Central memory CD8-positive, alpha-beta T cell (primary cell): ENCODE measurements at places on chromosomes 16 and 17.

DNA sequence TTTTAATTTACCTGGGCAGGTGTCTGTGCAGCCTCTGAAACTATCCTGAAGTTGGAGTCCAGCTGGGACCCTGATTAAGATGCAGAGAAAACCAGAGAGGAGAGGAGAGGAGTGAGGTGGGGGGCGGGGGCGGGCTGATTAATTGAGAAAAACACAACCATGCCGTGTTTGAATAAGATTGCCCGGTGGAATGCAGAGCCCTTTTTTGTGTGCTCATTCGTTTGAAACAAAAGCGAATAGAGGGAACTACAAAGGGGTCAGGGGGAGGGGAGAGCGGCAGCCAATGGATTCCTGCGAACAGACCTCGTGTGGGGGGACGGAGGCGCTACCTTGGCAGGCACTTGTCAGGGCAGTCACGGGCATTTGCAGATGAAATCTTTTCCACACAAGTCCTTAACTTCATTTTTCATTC is 355.8 kb downstream of the SOX9 start:
- no peaks in the 10 kb centered on the region for H3K36me3 ChIP-seq
- no peaks in the 10 kb centered on the region for H3K4me1 ChIP-seq
- no peak overlapping the region for H3K4me3 ChIP-seq
- DNase-seq = no peak

GRCh38 chr16:11410376-11411058 is 65.3 kb downstream of the RMI2 start:
- H3K27me3 ChIP-seq = no peaks in the 10 kb centered on the region
- peaks cover 6% of the 10 kb centered on the region for H3K4me1 ChIP-seq
- H3K36me3 ChIP-seq = peaks cover 3% of the 10 kb centered on the region
- no peak overlapping the region for H3K27ac ChIP-seq

GRCh38 chr16:7492122-7492521 is 159.5 kb downstream of the RBFOX1 start:
- no peak for DNase-seq
- H3K4me1 ChIP-seq = no peaks in the 10 kb centered on the region
- H3K4me3 ChIP-seq = no peak overlapping the region
- no peaks in the 10 kb centered on the region for H3K36me3 ChIP-seq
- H3K27me3 ChIP-seq = no peaks in the 10 kb centered on the region
- H3K27ac ChIP-seq = no peak overlapping the region

DNA sequence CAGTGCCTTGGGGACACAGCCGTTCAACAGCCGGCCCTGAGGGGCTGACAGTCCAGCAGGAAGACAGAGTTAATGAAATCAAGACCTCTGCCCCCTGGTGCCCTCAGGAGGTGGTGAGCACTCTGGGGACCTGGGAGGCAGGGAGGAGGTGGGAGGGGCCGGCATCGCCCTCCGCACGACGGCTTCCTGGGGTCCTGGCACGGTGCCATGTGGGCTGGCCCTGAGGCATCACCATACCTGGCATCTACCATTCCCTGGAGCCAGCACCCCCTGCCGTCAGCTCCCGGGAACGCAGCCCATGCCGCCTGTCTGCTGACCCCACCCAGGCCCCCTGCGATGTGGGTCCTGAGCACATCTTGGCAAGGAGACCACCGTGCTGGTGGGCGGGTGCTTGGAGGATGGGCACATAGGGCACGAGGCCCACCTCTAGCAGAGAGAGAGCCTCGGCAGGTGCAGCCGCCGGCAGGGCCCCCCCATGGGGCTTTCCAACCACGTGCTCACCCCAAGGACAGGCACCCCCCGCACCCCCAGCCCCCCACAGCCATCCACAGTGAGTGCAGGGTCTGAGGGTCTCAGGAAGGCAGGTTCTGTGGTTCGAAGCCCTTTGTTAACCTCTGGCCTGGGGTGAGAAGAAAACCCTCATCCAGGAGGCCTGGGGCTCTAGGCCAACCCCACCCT is 52.5 kb downstream of the ZFPM1 start:
- H3K27me3 ChIP-seq = no peaks in the 10 kb centered on the region
- H3K27ac ChIP-seq = peak overlapping the region; percentile 59
- H3K4me1 ChIP-seq = peaks cover 12% of the 10 kb centered on the region
- peaks cover 21% of the 10 kb centered on the region for H3K36me3 ChIP-seq
- peak overlapping the region; percentile 29 for H3K4me3 ChIP-seq

DNA sequence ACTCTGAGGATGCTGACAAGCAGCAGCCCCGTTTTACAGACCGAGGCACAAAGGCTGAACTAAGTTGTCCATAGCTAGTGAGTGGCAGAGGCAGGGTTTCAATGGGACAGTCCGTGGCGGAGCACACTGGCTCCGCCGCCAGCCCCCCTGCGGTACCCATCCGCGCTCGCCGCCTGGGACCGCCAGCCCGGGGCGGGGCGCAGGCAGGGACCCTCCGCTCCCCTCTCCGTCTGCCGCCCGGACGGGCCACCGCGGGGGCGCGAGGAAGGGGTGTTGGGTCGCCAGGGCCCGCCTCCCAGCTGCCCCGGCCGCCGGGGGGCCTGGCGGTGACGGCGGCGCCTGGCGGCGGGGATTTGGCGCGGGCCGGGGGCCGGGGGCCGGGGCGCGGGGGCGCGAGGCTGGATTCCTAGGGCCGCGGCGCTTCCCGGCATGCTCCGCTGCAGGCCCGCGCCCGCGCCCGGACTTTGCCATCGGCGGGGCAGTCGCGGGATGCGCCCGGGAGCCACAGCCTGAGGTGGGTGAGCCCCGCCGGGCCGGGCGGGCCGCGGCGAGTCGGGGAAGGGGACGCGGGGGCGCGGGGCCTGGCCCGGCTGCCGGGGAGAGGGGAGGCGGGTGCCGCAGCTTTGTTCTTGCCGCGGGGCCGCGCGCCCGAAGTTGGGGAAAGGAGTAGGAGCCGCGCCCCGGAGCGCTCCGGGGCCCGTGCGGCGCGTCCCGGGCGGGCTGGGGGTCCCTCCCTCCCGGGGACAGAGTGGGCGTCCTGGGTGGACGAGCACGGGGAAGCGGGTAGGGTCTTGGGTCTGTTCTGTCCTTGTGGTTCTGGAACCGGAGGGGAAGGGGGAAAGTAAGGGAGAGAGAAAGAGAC is at the start of gene TMEM98:
TSS of gene TMEM98 (plus strand) at position 430 of the 862 bp plus-strand sequence. CDS start 3,376 bp downstream, outside the sequence.
- no peak within 1 kb of the TSS for H3K27ac ChIP-seq
- no peaks in the 10 kb centered on the region for H3K4me1 ChIP-seq
- no peak for DNase-seq

DNA sequence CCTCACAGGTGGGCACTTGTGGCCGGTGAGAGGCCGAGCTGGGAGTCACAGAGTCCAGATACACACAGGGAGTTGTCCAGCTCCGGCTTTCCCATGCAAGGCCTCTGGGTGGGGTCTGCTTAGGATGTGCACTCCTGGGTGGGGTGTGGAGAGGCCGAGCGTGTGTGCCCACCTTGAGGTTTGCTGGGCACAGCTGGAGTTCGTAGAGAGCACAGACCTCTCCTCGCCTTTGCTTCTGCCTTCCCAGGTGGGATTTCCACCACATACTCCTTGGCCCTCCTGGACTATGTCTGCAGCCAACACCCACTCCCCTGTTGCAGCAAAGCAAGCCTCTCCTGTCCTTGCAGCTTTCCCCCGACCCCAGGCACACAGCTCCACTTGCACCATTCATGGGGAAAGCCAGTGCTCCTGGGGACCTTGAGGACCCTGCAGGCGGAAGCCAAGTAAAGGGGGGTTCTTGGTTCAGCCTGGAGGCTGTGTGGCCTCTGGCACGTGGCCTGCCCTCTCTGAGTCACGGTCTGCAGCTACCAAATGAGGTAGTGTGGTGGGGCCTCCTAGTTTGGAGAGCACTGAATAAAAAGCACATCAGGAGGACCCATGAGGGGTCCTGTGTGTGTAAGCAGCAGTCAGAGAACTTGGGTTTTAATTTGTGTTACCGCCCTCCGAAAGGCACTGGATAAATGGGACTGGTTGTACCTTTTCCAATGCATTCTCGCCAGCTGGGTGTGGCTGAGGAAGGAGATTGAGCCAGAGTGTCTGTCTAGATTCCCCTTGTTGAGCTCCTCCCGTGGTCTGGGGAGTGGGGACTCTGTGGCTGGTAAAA is 31.5 kb downstream of the MPRIP start:
- H3K27ac ChIP-seq = peak overlapping the region; percentile 72
- no peak for DNase-seq
- H3K4me3 ChIP-seq = no peak overlapping the region
- H3K4me1 ChIP-seq = peaks cover 79% of the 10 kb centered on the region
